ENCODE measurements at places on chromosomes 1 and 21.

DNA sequence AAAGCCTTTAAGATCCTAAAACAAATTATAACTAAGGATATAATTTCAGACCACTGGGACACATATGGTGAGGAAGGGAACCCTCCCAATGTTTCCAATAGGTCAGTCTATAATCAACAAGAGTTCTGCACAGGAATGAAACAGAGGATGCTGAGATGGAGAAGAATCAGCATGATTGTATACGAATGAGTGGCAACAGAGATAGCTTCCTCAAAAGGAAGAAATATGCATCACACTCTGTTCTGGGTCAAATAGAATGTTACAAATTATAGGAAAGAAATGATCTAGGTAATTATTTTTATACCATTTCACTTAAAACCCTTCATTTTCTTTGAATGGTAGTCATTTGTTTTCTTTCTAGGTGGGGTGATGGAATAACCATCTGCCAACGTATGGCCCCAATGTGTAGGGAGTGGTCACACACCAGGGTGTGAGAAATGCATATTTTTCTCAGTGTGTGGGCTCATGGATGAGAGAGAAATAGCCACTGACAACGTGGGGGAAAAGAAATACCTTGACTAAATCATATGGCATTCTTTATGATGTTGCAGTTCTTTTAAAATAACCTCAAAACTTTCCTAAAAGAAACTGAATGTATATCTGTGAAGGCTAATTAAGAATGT, 104.6 kb upstream of the IVNS1ABP start:
- no peak for DNase-seq

DNA sequence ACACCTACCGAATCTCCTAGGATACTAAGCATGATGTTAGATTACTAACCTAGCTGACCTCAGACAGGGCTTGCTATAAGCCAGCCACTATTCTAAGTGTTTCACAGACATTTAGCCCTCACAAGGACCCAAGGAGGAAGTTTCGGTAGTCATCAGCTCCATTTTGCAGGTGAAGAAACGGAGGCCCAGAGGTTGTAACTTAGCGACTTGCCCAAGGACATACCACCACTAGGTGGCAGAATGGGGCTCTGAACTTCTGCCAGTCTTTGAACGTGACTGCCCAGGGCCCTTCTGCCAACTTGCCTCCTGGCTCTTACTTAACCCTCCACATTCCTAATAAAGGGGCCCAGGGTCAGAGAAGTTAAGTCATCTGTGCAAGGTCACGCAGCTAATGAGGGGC, 283.5 kb downstream of the C1orf94 start:
- DNase-seq = no peak

DNA sequence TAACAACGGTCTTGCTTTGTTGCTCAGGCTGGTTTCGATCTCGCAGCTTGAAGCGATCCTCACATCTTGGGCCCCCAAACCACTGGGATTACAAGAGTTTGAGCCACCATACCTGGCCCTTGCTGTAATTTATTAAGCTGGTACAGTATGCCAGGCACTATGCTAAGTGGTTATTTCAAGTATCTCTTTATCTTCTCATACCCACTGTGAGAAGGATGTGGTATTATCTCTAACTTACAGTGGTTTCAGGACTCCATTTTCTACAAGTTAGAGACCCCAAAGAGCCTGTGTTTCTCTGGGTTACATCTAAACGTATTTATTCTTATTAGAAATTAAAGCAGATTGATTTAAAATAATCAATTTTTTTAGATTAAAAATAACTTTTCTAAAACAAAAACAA, 8.1 kb upstream of the ST3GAL3 start:
- no peak for DNase-seq

DNA sequence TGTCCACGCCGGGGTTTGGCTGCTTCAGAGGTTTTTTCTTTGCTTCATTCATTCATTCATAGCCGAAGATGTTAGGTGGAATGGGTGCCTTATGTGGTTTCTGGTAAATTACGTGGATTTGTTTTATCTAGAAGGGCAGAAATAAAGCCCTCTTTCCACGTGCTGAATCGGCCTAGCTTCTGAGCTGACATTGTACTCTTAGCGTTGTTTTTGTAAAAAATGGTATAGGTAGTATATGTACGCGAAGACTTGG, 1.5 kb downstream of the GALNT2 start:
- no peak for DNase-seq

- DNase-seq = no peak
Observed at GRCh38 chr1:74375376-74375775, 137.0 kb downstream of the LRRC53 start.

GRCh38 chr1:8396083-8396785, 78.3 kb downstream of the SLC45A1 start:
- DNase-seq = no peak

GRCh38 chr1:78432016-78432415, 58.8 kb upstream of the PTGFR start:
- no peak for DNase-seq

- DNase-seq = no peak
Observed at GRCh38 chr1:33169290-33170055, 12.4 kb downstream of the TRIM62 start.

DNA sequence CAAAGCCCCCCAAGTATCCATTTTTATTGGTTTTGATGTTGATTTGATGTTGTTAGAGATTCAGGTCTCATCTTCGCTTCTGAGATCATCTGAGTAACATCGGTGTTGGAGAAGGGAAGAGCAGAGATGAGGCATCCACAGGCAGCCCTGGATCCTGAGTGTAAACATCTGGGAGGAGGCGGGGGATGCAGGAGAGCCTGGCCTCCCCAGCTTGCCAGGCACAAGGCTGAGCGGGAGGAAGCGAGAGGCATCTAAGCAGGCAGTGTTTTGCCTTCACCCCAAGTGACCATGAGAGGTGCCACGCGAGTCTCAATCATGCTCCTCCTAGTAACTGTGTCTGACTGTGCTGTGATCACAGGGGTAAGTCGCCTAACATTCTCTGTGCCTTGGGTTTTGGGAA, at the start of gene PROK1:
TSS of gene PROK1 (plus strand) at position 221 of the 400 bp plus-strand sequence. CDS start at position 289, 68 bp downstream.
- no peak for DNase-seq

GRCh38 chr1:226149806-226150205, 36.7 kb downstream of the ACBD3 start:
- no peak for DNase-seq

- DNase-seq = no peak
Observed at GRCh38 chr1:205993068-205993467, 10.1 kb downstream of the RAB7B start.

DNA sequence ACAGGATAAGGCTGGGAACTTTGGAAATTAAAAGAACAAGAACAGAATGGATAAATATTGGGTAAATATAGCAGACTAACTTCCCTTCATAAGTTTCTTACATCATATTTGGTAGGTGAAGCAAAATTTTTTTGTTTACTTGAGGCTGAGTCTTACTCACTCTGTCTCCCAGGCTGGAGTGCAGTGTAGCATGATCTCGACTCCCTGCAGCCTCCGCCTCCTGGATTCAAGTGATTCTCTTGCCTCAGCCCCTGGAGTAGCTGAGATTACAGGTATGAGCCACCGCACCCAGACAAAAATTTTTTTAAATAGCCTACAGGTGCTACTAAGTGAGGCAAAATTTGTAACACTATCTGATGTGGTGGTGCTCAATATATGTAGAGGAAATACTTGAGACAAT, 50.7 kb downstream of the TM2D1 start:
- DNase-seq = no peak

GRCh38 chr1:178004926-178005391, 35.1 kb upstream of the SEC16B start:
- no peak for DNase-seq

DNA sequence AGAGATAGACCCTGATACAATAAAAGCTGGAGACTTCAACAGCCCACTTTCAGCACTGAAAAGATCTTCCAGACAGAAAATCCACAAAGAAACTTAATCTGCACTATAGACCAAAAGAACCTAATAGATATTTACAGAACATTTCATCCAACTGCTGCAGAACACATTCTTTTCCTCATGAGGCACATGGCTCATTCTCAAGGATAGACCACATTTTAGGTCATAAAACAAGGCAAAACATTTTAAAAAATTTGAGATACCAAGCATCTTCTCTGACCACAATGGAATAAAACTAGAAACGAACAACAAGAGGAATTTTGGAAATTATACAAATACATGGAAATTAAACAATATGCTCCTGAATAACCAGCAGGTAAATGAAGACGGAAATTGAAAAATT, 15.0 kb upstream of the IL20 start:
- DNase-seq = no peak

DNA sequence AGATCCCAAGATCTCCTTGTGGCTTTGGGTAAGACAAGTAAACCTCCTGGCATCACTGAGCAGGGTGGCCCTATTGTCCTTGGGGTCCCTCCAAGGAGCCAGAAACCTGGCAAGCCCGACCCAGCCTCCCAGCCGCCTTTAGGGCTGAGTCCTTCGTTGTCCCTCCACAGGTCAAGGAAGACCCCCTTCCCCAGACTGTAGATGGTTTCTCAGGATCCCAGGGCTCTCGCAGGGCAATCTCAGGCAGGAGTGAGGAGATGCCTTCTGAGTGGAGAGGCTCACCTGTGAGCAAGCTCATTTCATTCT, 71.6 kb upstream of the CSF3R start:
- no peak for DNase-seq

DNA sequence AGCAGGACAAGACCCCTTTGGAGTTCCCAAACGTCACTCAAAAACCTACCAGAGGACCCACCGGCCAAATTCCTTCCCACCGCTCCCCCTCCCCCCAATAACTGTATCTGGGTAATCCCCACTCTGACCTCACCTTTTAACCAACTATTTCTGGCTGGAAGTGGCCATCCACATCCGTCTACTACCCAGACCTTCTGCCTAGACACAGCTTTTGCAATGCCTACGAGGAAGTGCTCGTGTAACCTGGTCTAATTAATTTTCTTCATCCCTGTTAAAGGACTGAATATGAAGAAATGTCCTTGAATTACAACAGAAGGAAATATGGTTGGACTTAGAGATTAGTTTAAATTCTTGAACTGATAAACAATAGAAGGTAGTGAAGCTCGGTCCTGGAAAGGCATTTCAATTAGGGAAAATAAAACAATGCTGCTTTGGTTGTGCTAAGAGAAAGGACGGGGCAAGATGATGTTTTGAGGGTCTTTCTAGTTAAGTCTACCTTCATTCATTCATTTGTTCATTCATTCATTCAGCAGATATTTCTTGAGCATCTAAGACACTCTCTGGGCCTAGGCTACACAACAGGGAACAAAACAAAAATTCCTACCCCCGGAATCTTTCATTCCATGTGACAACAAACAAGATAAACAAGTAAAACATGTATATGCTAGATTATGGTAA, 18.8 kb downstream of the AVPR1B start:
- DNase-seq = no peak

All from activated gamma-delta T cell (primary cell).